ENCODE measurements at places on chromosomes 11 and 22.
A peak's percentile ranks its signal among the peaks of the same experiment; 100 is the strongest.

- DNase-seq, result no peak
Observed at GRCh38 chr11:80993536-80993935, 1552.7 kb upstream of the TENM4 start.

GRCh38 chr22:48651036-48651890, 1176.4 kb downstream of the BRD1 start:
- DNase-seq, result no peak

GRCh38 chr11:78973876-78974275, 399.2 kb upstream of the NARS2 start:
- no peak for DNase-seq

- no peak for DNase-seq
Observed at GRCh38 chr11:114228435-114229411, 67.5 kb upstream of the NNMT start.

DNA sequence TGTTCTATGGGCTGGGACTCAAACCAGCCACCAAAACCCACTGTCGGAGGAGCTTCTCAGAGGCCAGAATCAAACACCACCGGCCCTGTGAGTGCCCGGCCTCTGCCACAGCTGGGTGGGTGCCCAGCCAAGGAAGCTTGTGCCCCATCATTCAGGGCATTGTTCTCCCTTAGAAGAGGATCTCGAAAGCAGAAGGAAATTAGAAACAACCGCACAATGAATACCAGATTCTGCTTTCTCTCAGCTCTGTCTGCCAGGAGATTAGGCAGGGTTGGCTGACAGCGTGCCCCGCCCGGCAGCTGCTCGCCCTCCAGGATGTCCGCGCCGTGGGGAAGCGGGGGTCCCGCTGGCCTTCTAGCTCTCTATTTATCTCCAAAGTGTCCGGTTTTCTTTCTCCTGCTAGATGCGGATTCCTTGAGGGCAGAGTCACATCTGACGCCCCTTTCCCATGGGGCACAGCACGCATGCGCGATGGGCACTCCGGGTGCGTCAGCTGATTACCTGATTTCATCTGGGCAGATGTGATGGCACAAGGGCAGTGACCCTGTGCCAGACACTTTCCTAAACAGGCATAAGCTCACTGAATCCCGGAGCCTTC, 25.5 kb downstream of the SCGB1A1 start:
- peak; percentile 18 for DNase-seq

- no peak for DNase-seq
Observed at GRCh38 chr11:13224324-13224723, 53.3 kb upstream of the BMAL1 start.

GRCh38 chr22:20904008-20904979, 12.9 kb upstream of the CRKL start:
- no peak for DNase-seq

GRCh38 chr11:100872951-100873740, 186.1 kb downstream of the ARHGAP42 start:
- DNase-seq, result no peak

- no peak for DNase-seq
Observed at GRCh38 chr11:62889484-62890437, 9.1 kb downstream of the SLC3A2 start.

GRCh38 chr11:28835317-28835716, 727.1 kb downstream of the METTL15 start:
- no peak for DNase-seq

- DNase-seq, result no peak
Observed at GRCh38 chr11:17766590-17766989, 32.0 kb downstream of the KCNC1 start.

DNA sequence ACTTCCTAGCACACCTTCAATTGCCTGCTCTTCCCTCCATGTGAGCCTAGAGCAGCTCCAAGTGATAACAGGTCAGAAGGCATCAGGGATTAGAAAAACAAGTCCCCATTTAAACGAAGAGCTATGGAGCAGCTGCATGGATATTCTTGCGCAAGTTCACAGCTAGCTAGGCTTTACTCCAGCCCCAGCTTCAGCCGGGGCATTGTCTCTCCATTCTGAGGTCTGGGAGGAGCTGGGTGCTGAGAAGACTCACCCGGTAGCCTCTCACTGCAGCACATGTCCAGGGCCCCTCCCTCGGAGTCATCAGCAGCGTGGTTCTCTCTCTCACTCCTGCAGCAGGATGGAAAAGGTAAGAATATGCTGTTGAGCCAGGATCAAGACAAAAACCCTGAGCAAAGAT, 26.0 kb downstream of the PTPN5 start:
- DNase-seq, result no peak

- DNase-seq, result no peak
Observed at GRCh38 chr22:44280665-44281188, 32.0 kb downstream of the SHISAL1 start.

GRCh38 chr11:34044664-34045485, 6.7 kb upstream of the CAPRIN1 start:
- DNase-seq, result no peak

GRCh38 chr22:40627612-40628011, 8.9 kb downstream of the MRTFA start:
- no peak for DNase-seq

DNA sequence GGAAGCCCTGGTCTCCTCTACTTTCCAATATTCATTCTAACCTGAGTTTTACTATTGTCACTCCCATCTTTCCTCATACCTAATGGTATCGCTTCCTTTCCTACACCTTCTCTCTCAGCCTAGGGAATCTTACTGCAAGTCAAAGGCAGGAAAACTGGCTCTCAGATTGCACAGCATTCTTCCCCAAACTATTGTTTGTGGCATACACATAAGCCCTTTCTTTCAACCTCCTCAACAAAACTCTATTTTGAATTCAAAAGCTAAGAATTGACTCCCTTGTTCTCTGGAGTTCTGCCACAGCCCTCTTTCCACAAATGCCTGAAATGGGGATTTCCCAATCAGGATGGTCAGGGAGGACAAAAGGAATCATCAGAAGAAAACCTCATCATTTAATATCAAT, 181.5 kb downstream of the FAM76B start:
- DNase-seq, result no peak

DNA sequence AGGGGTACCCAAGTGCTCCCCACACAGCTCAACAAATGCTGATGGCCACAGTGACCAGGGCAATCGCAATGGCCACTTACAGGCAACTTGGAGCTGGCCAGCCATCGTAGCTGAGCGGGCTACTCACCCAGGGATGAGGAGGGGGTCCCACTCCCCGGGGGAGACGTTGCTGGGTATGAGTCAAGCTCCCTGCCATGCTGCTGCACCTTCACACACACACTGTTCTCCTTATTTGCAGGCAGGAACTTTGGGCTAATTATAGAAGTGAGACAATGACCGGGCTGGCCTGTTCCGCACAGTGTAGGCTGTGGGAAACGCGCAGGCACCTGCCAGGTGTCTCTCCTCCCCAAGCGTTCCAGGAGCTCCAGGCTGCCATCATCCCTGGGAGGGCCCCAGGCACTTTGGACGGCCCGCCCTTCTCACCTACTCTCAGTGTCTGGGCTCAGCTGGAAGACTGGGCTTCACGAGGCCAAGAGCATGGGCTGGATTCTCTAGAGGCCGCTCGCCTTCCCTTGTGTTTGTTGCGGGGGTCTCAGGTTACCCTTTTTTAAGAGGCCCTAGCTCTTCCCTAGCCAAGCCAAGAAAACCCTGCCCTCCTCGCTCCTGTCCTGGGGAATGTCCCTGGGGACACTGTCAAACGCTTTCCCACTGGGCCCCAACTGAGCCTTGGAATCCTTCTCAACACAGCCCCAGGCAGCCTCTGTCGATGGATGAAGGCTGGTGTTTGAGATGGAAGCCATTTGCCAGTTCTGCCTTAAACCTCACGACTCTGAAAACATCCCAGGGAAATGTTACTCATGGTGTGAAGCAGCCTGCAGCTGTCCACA, 73.0 kb downstream of the RTL6 start:
- no peak for DNase-seq

DNA sequence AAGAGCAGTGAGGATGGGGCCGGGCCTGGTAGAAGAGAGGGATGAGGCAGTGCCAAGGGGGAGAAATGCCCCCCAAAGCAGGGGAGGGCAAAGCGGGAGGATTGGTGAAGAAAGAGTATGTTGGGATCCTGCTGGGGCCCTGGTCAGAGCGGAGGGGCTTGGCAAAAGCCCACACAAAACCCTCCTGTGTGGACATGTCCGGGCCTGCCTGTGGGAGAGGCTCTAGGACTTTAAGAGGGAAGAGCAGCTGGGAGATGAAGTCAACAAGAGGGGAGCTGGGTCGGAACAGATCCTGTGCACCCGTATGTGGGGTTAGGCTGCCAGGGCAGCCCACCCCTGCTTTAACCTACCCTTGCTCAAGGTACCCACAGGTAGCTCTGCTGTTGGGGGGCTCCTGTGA, 25.8 kb downstream of the ART5 start:
- no peak for DNase-seq

DNA sequence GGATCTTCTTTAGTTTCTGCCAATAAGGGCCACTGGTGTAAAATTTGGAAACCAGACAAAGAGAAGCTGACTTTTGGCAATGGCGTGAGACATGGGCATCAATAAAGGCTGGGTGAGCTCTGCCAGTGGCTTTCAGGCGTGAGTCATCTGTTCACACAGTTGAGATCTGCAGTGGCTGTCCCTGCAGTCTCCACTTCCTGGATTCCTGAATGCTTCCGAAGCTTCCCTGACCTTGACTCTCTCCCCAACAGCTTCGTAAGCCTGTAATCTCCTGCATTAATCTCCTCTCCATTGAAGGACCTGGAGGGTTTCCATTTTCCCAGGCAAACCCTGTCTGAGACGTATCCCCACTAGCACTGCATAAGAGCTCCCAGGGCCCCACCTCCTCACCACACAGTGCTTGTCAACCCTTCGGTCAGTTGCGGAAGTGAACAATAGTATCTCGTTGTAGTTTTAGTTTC, 574.7 kb downstream of the TBC1D22A start:
- DNase-seq, result no peak

DNA sequence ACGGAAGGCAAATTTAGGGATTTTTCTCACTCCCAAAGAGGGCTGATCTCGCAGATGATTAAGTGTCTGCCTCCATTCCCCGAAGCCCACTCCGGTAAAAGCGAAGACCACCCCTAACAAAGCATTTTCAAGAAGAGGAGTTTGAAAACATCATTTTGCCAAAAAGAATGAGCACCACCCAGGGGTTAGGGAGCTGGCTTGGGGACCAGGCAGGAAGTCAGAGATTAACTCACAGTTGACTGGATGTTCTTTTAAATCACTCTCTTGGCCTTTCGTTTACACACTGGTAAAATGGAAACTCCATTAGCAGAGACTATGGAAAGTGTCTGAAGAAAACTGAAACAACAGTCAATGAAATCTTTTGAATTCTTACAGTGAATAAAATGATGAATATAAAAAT, 7.9 kb upstream of the TRIM44 start:
- DNase-seq, result no peak

GRCh38 chr22:18114495-18114894, 3.9 kb downstream of the TUBA8 start:
- DNase-seq, result no peak

GRCh38 chr11:61771195-61771894, 18.9 kb downstream of the MYRF start:
- DNase-seq, result no peak

GRCh38 chr22:42151924-42152635, 21.5 kb upstream of the CYP2D6 start:
- DNase-seq, result no peak

- peak; percentile 97 for DNase-seq
Observed at GRCh38 chr22:49936018-49936972, 17.9 kb downstream of the CRELD2 start.

DNA sequence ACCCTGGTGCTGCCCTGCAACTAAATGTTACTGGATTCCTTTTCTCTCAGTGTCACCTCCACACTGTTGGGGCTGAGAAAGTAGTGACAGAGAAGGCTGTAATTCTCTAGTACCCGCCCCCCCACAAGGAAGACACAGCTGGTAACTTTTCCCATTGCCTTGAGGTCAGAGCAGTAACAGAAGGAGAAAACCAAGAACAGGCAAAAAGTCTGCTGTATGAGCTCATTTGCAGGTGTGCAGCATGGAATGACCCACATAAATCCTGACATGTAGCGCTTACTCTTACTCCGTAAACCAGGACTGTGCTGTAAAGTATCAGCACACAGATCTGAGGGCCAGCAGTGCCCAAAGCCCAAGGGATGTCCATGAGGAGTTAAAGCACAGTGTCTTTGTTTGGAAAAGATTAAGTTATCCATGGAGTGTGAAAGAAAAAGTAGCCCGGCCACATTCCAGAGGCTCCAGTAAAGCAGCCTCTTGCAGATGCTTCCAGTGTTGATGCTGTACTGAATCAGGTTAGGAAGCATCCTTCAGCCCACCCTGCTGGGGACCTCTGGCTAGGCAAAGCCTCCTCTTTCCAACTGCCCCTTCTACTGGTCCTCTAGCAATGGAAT, 120.7 kb downstream of the PLEKHA7 start:
- no peak for DNase-seq

DNA sequence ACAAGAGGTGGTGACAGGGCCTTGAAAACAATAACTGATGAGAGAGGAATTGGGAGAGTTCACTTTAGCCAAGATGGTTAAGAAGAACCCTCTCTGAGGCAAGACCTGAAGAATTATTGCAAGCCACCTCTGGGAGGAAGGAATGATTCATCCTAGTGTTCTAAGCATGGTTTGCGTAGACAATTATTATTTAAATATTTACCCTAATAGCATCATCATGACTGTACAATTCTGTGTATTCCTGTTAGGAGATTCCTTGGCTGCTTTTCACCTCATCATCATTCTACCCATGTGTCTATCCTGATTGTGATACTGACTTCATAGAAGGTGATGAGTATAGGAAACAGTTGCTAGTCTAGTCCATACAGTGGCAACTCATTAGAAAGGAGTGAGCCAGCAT, 264.4 kb downstream of the DDX10 start:
- DNase-seq, result no peak

DNA sequence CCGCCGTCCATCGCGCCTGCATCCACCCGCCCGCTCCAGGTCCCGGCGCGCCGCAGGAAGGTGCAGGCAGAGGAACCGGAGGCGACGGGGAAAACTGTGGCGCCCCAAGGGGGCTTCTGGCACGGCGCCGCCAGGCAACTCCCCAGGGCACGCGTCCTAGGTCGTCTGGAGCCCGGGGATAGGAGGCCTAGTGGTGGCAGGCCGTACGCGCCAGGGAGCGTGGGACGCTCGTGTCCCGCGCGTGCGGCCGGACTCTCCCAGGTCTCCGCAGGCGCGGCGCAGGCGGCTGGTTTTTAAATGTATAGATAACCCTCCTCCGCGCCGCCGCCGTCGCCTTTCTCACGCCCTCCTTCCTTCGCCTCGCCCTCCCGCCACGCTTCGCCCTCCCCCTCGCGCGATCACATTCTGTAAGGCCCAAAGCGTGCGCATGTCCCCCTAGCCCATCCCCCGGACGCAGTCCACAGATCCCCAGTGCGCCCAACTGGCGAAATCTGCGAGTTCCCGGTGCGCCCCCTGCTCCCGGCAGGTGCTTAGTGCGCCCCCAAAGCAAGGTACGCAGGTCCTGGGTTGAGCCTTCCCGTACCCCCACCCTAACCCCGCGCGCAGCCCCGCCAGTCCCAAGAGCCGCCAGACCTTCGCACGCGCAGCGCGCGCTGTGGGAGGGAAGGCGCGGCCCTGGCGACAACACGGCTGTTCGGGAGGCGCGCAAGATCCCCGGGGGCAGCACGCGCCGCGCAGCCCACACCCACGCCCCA, at the start of gene ASCL2:
Gene ASCL2 (minus strand): TSS at position 267 of the 755 bp plus-strand sequence. CDS start 256 bp downstream, at position 11.
- no peak for DNase-seq

Measured in activated CD4-positive, alpha-beta T cell treated with anti-CD3 and anti-CD28 coated beads, Interleukin-2, amount 50 U/mL, for 4 hours (primary cell).